ENCODE measurements at places on chromosomes 7 and 10. TPM values are rescaled to one million over a fixed set of nuclear protein-coding genes. Genes with fewer than 3 reads are reported as not detected.

Gene ICA1
- total RNA-seq: 18.3 TPM

Gene OR2A5
- not detected for total RNA-seq

Gene CALCR
- 0.45 TPM for total RNA-seq

Gene SLC26A5
- 0.18 TPM for total RNA-seq

Gene GATA3
- total RNA-seq: 0.09 TPM

Gene SPOCK2
- 118 TPM for total RNA-seq

Gene PCLO
- total RNA-seq: 66.6 TPM

Gene ZP3
- total RNA-seq: 0.45 TPM

Gene PTPRN2
- 35.7 TPM for total RNA-seq

Gene CREB5
- 23.6 TPM for total RNA-seq

Gene OR13A1
- 0.45 TPM for total RNA-seq

Gene FKBP14
- 15.1 TPM for total RNA-seq

Gene ADARB2
- 8.2 TPM for total RNA-seq

Gene SPDYE17
- total RNA-seq: not detected

Gene IFIT1
- 5.1 TPM for total RNA-seq

Gene FOXI2
- total RNA-seq: not detected

Gene SFXN4
- total RNA-seq: 13.7 TPM

Gene UFSP1
- 2.3 TPM for total RNA-seq

Gene COL17A1
- total RNA-seq: 0.09 TPM

Gene SLC35G1
- 12.5 TPM for total RNA-seq

Gene RBM20
- total RNA-seq: 0.91 TPM

Gene EMX2
- 0.09 TPM for total RNA-seq

Gene CACNA2D1
- 111 TPM for total RNA-seq

Data from cerebellum (tissue), 4 donors.